ENCODE measurements at places on chromosomes 6 and 20.
A peak's percentile ranks its signal among the peaks of the same experiment; 100 is the strongest.

- no peak overlapping the region for H3K27ac ChIP-seq
- H3K36me3 ChIP-seq: no peaks in the 10 kb centered on the region
- no peak for DNase-seq
- no peaks in the 10 kb centered on the region for H3K4me1 ChIP-seq
- H3K27me3 ChIP-seq: no peaks in the 10 kb centered on the region
These were observed 456.9 kb upstream of the ID4 start for GRCh38 chr6:19380293-19380692.

DNA sequence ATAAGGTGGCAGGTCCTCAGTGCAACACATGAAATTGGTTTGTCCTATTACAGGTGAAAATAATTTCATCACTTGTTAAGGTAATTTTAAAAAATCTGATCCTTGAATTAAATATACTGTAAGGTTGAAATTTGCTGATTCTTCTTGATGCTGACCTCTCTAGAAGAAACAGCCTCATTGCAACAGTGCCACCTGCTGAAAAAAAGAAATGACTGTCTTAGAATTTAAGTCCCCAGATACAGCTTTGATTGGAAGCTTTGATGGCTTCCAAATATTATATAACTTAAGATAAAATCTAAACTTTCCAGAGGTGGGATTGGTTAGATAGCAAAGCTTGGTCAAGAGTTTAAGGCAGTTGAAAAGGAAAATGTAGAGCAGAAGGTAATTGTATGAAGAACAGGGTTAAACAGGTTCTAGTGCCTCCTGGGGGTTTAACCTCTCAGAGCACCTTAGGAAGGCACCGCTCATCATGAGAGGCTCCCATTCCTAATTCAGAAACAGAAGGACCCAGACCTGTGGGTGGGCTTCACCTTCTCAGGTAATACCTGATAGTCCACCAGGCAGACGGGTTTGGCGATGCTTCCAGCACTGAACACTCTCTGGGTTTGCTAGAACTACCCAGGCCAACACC, 401.0 kb downstream of the PAX1 start:
- no peak overlapping the region for H3K4me3 ChIP-seq
- DNase-seq: peak; percentile 1
- no peak overlapping the region for H3K27ac ChIP-seq
- no peaks in the 10 kb centered on the region for H3K27me3 ChIP-seq

- DNase-seq: peak; percentile 67
- H3K27me3 ChIP-seq: no peaks in the 10 kb centered on the region
- peak overlapping the region; percentile 90 for H3K27ac ChIP-seq
- H3K4me3 ChIP-seq: peak overlapping the region; percentile 97
- peaks cover 32% of the 10 kb centered on the region for H3K36me3 ChIP-seq
These were observed 887 bp upstream of the NSFL1C start for GRCh38 chr20:1467355-1468116.

- no peaks in the 10 kb centered on the region for H3K36me3 ChIP-seq
- peaks cover 33% of the 10 kb centered on the region for H3K4me1 ChIP-seq
- no peak overlapping the region for H3K4me3 ChIP-seq
- H3K27me3 ChIP-seq: peaks cover 38% of the 10 kb centered on the region
These were observed 1.3 kb downstream of the KCNQ2 start for GRCh38 chr20:63471002-63471716.

GRCh38 chr20:62951896-62952372, 575 bp upstream of the SLC17A9 start:
- peaks cover 3% of the 10 kb centered on the region for H3K4me1 ChIP-seq
- H3K36me3 ChIP-seq: peaks cover 20% of the 10 kb centered on the region
- no peak overlapping the region for H3K27ac ChIP-seq
- DNase-seq: no peak
- no peak overlapping the region for H3K4me3 ChIP-seq
- peaks cover 20% of the 10 kb centered on the region for H3K27me3 ChIP-seq

DNA sequence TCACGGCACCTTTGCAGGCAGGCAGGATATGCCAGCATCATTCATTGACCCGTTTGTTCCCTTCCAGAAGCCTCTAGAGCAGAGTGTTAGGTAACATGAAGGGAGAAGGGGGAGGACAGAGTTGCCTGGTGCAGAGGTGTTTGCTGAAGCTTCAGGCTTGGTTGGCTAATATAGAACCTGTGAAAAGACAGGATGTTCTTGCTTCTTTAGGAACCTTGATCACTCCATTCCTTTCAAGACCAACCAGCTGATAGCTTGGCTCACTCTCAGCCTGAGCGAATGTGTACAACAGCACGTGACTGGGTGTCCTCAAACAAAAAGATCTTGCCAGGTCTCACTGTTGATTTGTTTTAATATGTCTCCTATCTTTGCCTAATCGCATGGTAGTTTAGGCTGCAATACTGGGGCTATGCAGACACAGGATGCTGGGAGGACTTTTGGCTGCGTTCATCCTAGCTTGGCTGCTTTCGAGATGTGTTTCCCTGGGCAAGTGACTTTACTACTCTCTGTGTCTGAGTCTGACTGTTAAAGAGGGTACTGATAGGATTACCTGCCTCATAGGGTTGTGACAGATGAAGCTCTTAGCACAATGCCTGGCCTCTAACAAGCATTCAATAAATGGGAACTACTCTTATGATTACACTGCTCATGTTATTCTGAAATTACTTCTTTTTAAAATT, 16.0 kb downstream of the SHLD1 start:
- H3K27ac ChIP-seq: no peak overlapping the region
- DNase-seq: no peak
- H3K36me3 ChIP-seq: 0 out of 3 replicates have a peak, but pooled peaks cover 2% of the 10 kb centered on the region
- H3K4me3 ChIP-seq: no peak overlapping the region
- H3K4me1 ChIP-seq: peaks cover 24% of the 10 kb centered on the region

DNA sequence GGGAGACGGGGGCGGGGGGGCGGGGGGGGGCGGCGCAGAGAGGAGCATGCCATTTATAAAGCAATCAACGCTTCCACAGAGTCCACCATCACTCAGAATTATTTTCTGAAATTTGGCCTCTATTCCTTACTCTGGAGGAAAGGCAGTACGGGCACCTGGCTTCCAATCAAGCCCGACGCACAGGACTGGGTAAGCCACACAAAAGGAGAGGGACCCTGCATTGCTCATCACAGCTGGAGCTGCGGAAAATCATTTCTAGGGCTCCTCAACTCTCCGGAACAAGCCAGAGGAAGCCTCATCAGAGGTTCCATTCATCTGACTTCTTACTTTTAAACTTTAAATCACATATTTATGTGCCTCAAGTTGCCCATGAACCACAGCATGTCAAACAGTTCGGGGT, 55.9 kb downstream of the TTI1 start:
- no peak for DNase-seq
- peaks cover 6% of the 10 kb centered on the region for H3K4me1 ChIP-seq
- H3K27me3 ChIP-seq: no peaks in the 10 kb centered on the region
- H3K27ac ChIP-seq: no peak overlapping the region
- no peak overlapping the region for H3K4me3 ChIP-seq

GRCh38 chr6:169064194-169064593, 189.5 kb downstream of the THBS2 start:
- peaks cover 19% of the 10 kb centered on the region for H3K27me3 ChIP-seq
- DNase-seq: no peak
- no peak overlapping the region for H3K27ac ChIP-seq

DNA sequence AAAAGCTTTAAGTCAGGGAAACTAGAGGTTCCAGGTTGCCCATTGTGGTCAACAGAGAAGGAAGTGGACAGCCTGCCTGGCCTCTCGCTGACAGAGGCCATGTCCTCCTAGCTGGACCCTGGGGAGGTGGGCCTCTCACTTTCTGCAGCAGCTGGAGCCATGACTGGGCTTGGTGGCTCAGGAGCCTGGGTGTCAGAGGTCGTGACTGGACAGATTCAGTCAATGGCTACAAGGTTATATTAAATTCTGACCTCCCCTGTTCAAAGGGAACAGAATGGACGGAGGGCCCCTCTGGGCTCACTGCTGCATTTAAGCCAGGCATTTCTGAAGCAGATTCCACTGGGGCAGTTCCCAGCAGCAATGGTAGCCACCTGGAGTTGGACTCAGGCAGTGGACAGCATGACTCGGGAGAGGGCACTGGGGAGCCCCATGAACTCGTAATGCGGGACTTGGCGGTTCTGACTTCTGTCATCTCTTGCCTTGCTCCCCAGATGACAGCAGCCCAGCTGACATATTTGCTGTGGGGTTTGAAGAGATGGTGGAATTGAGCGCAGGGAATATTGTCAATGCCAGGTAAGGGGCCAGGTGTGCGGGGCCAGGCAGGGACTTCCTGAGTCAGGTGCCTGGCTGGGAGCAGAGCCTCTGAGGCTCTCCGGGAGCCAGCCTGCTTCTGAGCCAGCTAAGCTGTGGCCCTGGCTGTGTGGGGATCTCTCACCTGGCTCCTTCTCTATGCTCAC, 86.7 kb downstream of the SYNJ2 start:
- no peak overlapping the region for H3K4me3 ChIP-seq
- H3K27me3 ChIP-seq: no peaks in the 10 kb centered on the region
- no peak for DNase-seq
- H3K4me1 ChIP-seq: peaks cover 4% of the 10 kb centered on the region
- no peak overlapping the region for H3K27ac ChIP-seq

GRCh38 chr6:45648262-45648620, 270.5 kb upstream of the SUPT3H start:
- H3K27ac ChIP-seq: no peak overlapping the region
- H3K4me3 ChIP-seq: no peak overlapping the region
- no peak for DNase-seq
- no peaks in the 10 kb centered on the region for H3K36me3 ChIP-seq

- H3K4me1 ChIP-seq: no peaks in the 10 kb centered on the region
- no peak overlapping the region for H3K4me3 ChIP-seq
- no peaks in the 10 kb centered on the region for H3K27me3 ChIP-seq
- H3K27ac ChIP-seq: no peak overlapping the region
- DNase-seq: no peak
- no peaks in the 10 kb centered on the region for H3K36me3 ChIP-seq
These were observed 183.5 kb upstream of the CST7 start for GRCh38 chr20:24765316-24766142.
